ENCODE measurements at places on chromosomes 1 and 21.
A peak's percentile ranks its signal among the peaks of the same experiment; 100 is the strongest.

DNA sequence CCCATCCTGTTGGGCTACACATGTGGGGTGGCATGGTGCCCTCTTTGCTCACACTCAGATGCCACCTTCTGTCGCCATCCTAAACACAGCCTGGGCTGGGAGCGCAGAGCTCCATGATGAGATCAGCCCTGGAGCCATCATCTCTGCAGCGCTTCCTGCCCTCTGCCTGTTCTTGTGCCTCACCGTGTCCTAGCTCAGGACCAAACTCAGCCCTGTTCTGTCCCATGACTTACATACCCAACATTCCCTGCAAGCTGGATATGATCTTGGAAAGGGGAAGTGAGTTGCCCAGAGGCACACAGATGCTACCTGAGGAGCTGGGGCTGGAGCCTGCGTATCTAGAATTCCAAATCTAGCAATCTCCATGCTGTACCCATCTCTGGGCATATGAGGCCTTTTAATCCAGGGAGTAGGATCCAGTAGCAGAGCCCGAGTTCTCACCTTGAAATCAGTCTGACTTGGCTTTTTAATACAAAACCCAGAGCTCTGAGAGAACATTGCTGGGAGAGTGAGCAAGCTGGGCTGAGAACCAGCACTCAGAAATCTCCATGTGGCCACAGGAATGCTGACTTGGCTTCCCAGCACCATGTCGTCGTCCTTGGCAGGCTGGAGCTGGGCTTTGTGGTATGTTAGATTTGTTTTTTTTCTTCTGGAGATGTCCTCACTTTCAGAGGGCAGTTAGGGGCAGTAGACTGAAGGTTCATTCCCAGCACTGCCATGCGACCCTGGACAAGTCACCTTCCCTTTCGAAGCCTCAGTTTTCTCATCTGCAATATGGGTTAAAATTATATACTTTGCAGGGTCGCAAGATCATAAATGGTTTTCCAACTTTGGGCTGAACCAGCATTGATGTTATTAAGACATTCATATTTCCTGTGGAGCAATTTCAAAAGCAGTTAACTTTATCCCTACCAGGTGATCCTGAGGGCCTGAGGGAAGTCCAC is 2.6 kb downstream of the ALPL start:
- peak; percentile 90 for DNase-seq

DNA sequence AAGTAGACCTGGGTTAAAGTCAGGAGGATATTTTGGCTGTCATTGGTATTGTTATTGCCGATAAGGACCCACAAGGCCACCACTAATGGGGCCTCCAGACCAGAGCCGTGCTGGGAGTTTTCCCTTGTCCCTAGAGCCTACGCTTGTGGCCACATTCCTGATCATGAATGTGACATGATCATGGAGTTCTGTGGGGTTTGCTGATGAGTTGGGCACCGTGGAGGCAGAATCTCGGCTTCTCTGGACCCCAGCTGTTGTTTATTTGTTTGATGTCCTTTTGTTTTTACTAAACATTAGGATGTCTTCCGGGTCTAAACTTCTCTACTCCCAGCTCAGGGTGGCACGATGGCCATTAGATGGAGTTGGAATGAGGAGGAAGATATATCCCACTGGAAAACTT is 74.9 kb upstream of the TMPRSS2 start:
- DNase-seq: no peak

DNA sequence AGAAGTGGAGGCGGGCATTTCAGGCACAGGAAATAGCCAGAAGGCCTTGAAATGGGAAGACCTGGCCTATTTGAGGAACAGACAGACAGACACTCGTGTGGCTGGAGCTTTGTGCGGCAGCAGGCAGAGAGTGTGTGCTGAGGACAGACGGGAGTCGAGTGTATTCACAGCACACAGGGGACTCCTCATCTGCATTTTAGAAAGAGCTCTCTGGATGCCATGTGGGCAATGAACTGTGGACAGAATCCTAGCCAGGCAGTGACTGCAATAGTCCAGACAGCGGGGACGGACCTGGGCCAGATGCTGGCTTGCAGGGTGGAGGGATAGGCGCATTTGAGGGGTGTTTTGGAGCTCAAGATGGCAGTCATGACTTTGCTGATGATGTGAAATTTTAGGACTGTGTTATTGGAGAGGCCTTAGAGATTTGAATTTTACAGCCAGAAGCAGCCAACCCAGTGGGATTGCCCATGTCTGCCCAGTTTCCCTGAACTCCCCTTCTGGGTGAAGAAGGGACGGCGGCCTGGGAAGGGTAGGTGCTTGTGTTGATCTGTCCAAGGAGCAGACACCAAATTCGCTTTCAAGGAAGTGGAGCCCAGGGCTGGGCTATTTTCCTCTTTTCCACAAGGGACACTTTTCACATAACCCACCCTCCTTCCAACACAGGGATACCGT is 43.7 kb downstream of the CHAF1B start:
- DNase-seq: no peak

- DNase-seq: no peak
Measured at GRCh38 chr1:213277036-213277435, 226.0 kb downstream of the RPS6KC1 start.

DNA sequence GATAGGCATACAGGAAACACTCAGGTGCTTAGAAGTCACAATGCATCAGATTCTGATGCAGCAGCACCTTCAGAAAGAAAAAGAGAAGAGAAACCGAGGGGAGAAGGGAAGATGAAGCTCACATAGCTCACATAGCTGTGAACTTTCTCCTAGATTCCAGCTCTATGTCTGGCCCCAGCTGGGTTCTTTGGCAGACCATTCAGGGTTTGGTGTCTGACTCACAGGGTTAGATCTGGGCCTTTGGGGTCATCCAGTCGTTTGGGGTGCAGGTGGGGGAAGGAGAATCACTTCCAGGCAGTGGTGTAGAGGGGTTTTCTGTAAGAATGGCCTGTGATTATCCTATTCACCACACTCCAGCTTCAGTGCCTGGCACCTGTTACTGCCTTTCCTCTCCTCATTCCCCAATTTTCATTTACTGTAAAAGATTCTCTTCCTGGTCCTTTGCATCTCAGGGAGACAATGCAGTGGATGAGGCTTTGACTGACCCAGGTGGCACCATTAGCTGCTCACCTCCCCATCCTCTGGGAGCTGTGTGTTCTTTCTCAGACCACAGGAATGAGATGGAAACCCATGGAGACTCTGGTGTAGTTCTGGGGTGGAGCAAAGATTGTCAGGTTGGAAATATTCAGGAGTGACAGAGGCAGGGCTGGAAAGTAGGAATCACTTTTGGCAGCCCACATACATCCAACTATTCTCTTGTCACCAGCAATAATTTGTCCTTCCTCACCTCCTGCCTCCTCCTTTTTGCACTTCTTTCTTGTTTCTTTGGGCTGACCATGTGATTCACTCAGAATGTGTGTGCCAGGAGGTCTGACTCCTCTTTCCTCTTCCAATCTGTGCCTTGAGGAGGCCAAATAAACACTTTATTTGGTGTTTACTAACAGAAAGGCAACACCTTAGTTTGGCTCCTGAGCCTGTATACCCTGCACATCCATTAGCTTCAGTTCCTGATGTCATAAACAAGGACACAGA is 103.3 kb downstream of the PAPPA2 start:
- no peak for DNase-seq

- DNase-seq: no peak
Measured at GRCh38 chr21:27333096-27333495, 366.2 kb upstream of the ADAMTS5 start.

DNA sequence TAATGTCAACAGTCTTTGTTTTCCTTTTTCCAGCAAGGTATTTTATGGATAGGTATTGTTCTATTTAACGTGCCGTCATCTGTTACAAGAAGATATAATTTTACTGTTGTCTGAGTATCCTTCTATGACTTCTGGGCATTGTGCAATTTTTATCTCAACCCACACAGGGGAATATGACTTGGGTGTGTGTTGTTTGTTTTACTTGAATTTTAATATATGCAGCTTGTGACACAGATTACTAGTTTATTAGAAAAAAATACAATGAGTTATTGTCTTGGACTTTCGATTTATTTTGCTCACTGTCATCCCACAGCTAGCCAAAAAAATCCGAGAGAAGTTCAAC is 111.9 kb downstream of the CACHD1 start:
- DNase-seq: no peak

- no peak for DNase-seq
Measured at GRCh38 chr1:99546432-99547416, 99.2 kb upstream of the PALMD start.

DNA sequence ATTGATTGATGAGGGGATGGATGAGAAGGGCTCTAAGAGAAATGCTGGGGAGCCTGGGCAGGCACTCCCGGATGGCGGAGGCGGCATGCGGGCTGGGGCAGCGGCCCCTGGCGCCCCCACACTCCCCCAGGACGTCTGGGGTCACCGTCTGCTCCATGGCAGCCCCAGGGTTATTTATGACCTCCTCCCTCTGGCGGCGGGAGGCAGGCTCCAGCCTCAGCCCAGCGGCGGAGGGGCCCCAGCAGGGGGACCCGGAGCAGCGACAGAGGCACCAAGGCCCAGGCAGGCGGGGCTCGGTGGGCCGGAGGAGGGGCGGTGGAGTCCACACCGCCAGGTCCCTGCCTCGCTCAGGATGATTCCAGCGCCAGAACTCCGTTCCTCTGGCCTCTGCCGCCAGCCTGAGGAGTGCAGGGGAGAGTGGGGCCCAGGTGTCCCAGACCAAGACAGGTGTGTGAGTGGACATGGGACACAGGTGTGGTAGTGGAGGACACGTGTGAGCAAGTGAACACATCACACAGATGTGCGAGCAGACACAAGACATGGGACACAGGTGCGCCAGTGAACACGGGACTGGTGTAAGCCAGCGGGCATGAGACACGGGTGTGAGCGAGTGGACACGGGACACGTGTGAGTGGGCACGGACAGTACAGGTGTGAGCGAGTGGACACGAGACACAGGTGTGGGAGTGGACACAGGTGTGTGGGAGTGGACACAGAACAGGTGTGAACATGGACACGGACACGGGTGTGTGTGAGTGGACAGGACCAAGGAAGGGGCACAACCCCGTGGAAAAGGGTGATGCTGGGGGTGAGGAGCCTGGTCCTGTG is 2.5 kb upstream of the SAMD11 start:
- DNase-seq: peak; percentile 60

GRCh38 chr1:159900086-159900680 is at the start of gene CFAP45:
Gene CFAP45 (minus strand): TSS chr1:159900165. CDS start chr1:159900098, 67 bp downstream.
- no peak for DNase-seq

DNA sequence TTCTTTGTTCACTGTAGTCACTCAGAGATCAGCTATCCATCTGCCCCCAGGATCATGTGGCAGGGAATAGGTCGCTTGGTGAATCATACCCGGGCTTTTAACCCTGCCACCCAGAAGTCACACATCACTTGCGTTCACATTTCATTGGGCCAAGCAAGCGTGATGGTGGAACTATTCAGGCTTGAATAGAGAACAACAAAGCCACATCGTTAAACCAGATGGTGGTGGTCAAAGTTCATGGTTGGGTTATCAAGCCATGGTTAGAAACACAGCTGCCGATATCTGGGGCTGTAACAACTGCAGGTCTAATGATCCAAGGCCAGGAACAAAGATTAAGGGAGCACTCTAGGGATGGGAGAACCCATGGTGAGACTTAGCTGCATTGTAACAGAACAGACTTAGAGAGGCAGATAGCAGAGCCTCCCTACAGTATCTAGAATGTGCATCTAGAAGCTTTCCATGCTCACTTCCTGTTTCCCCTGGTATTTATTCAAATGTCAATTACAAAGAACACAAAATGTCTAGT is 40.0 kb upstream of the PTPRC start:
- DNase-seq: no peak
